ENCODE measurements at places on chromosomes 1 and 21. TPM values are rescaled to one million over a fixed set of nuclear protein-coding genes. Genes with fewer than 3 reads are reported as not detected.

Gene BRDT
- not detected for total RNA-seq

Gene FAM177B
- total RNA-seq = not detected

Gene ARL8A
- total RNA-seq = 33.6 TPM

Gene CFAP141
- not detected for total RNA-seq

Gene CELA3B
- 4.1 TPM for total RNA-seq

Gene NTMT2
- total RNA-seq = not detected

Gene CD48
- total RNA-seq = 323 TPM

Gene TRAF3IP3
- total RNA-seq = 62.6 TPM

Gene PGLYRP4
- 0.74 TPM for total RNA-seq

Gene CA14
- not detected for total RNA-seq

Gene CSF3R
- total RNA-seq = not detected

Gene COL6A1
- total RNA-seq = 1.3 TPM

Gene FMO3
- 0.08 TPM for total RNA-seq

Gene ITGB2
- total RNA-seq = 172 TPM

Gene ZBED6
- 15.9 TPM for total RNA-seq

Gene CFHR2
- not detected for total RNA-seq

Gene SFN
- total RNA-seq = 2.9 TPM

Gene NR0B2
- not detected for total RNA-seq

Gene PCAT6
- total RNA-seq = 0.62 TPM

Gene UHMK1
- total RNA-seq = 30.3 TPM

Gene FAM72C
- 9.1 TPM for total RNA-seq

Gene ATP13A2
- total RNA-seq = 23.9 TPM

Gene RASSF5
- 82.5 TPM for total RNA-seq

Gene HES4
- total RNA-seq = 0.97 TPM

Gene INKA2
- 5.1 TPM for total RNA-seq

Gene ATP6V1G3
- not detected for total RNA-seq

Gene PFDN2
- total RNA-seq = 76.8 TPM

Gene ERRFI1
- 6.5 TPM for total RNA-seq

Gene CD52
- total RNA-seq = 291 TPM

Gene MRPS21
- 80.0 TPM for total RNA-seq

Gene TFF1
- 0.40 TPM for total RNA-seq

Gene SLC45A1
- 0.29 TPM for total RNA-seq

Gene ZNF683
- total RNA-seq = not detected

Gene CYYR1
- total RNA-seq = 0.13 TPM

Gene OR2L13
- not detected for total RNA-seq

Gene TBX15
- 1.1 TPM for total RNA-seq
